ENCODE measurements at places on chromosomes 6 and 20. TPM values are rescaled to one million over a fixed set of nuclear protein-coding genes. Genes with fewer than 3 reads are reported as not detected.

The PARD6B gene
- 4.5 TPM for total RNA-seq

The CDKAL1 gene
- 30.1 TPM for total RNA-seq

The GTSF1L gene
- total RNA-seq = 0.23 TPM

The SLC26A8 gene
- total RNA-seq = not detected

The NFYA gene
- total RNA-seq = 33.7 TPM

The LHFPL5 gene
- total RNA-seq = not detected

The TUBB2B gene
- total RNA-seq = 0.30 TPM

The TNFRSF21 gene
- total RNA-seq = 0.20 TPM

The SLC22A1 gene
- 0.57 TPM for total RNA-seq

The ANGPT4 gene
- total RNA-seq = not detected

The TSHZ2 gene
- 2.9 TPM for total RNA-seq

The GHRH gene
- not detected for total RNA-seq

The MYLIP gene
- total RNA-seq = 21.0 TPM

The SLC52A3 gene
- total RNA-seq = not detected

The CLPSL1 gene
- not detected for total RNA-seq

The KLHDC3 gene
- total RNA-seq = 65.4 TPM

The TMEM244 gene
- not detected for total RNA-seq

The NFATC2 gene
- 63.6 TPM for total RNA-seq

The PROKR2 gene
- total RNA-seq = not detected

The NRSN1 gene
- total RNA-seq = not detected

The NKX2-4 gene
- total RNA-seq = not detected

The ADTRP gene
- total RNA-seq = 0.39 TPM

The UTRN gene
- 116 TPM for total RNA-seq

The NNAT gene
- not detected for total RNA-seq

The FAM209B gene
- 1.5 TPM for total RNA-seq

The ZNF337 gene
- total RNA-seq = 16.7 TPM

The C6orf58 gene
- not detected for total RNA-seq

The RSPO4 gene
- not detected for total RNA-seq

The FRK gene
- 0.14 TPM for total RNA-seq

The SPDEF gene
- total RNA-seq = not detected

The IL17F gene
- total RNA-seq = not detected

The SLC35D3 gene
- not detected for total RNA-seq

The EIF6 gene
- total RNA-seq = 111 TPM

The SYNGAP1 gene
- total RNA-seq = 40.7 TPM

The KIF25 gene
- total RNA-seq = not detected

The SAMD10 gene
- 21.8 TPM for total RNA-seq

The PCED1A gene
- total RNA-seq = 23.4 TPM

The EDN1 gene
- total RNA-seq = not detected

The SNAP25 gene
- 0.48 TPM for total RNA-seq

The ZNF831 gene
- 6.6 TPM for total RNA-seq

Measured in T-helper 2 cell treated with Interferon-gamma antibody and Interleukin-4, amounts not matched to agents 100 ng/mL and 5 ng/mL, for 36 hours (primary cell).